ENCODE measurements at places on chromosomes 13 and 19.
A peak's percentile ranks its signal among the peaks of the same experiment; 100 is the strongest.

- DNase-seq = peak; percentile 78
These were observed 3.5 kb upstream of the NAPSA start for GRCh38 chr19:50368649-50369570.

- DNase-seq = no peak
These were observed 2.6 kb downstream of the VSIG10L start for GRCh38 chr19:51339313-51339686.

DNA sequence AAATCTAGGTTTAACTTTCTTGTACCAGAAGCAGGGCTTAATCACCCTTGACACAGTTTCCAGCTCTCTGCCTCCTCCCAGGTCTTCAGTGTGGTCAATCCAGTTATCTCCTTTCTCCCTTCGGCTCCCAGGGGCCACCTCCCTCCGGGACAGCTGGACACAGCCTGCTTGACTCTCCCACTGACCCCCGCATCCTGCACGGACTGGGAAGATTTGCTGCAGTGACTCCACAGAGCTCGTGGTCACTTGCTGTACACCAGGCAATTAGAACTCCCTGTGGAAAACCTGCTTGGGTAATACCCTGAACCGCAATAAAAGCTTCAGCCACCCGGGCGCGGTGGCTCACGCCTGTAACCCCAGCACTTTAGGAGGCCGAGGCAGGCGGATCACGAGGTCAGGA is 116.5 kb downstream of the NUFIP1 start:
- no peak for DNase-seq

DNA sequence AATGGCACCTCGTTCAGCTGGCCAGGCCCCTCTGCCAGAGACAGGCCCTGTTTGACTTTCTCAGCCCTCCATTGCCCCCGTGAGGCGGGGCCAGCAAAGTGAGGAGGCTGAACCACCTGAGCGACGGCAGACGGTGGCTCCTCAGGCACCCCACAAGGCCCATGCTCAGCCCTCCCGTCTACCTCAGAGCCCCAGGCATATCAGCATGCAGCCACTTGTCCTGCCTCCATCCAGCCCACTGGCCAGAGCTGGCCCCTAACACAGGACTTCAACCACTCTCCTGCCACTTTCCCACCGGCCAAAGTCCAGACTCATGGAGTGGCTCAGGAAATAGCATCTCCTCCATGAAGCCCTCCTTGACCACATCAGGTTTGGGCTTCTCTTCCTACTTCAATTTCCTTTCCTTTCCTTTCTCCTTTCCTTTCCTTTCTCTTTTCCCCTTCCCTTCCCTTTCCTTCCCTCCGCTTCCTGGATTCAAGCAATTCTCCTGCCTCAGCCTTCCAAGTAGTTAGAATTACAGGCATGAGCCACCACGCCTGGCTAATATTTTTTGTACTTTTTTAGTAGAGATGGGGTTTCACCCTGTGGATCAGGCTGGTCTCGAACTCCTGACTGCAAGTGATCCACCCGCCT is 9.3 kb downstream of the SLC7A10 start:
- no peak for DNase-seq

DNA sequence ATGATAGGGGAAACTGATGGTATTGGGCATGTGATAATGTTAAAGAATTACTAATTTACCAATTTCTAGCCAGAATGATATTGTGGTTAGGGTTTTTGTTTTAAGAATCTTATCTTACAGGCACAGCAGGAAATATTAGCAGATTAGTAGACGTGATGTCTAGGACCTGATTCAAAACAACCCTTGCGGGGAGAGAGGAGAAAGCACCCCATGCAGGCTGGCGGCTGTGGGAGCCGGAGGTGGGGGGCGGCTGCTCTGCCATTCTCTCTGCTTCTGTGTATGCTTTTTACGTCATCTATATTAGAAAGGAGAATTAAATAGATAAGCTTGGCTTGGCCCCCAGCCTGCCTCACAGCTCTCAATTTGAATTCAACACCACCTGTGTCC is 41.5 kb downstream of the MLLT1 start:
- no peak for DNase-seq

DNA sequence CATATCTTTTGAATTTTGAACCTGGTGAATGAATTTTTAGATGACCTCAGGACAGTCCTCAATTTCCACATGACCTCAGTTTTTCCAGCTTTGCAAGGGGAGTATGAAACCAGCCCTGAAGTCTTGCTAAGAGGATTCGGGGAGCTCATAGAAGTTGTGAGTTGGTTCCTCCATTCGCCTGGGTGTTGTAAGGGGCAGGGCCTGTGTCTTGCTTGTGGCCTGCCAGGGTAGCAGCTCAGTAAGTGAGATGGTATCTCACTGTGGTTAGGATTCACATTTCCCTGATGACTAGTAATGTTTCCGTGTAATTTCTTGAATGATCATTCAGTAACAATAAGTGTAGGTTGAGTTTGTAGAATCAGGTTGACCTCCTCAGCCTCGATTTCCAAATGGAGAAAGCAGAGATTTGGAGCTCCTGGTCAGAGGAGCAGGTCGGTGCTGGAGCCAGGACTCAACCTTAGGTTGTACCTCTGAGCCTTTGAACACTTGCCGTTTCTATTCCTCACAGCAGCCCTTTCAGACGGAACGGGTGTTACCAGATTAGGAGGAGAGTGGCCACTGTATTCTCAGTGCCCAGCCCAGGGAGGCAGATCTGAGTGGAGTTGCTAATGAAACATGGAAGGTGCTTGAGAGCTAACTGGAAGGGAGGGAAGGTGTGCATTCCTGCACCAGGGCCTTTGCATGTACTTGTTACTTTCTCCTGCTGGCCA is 14.6 kb downstream of the NACC1 start:
- peak; percentile 33 for DNase-seq
